ENCODE measurements at places on chromosomes 5 and 9.

DNA sequence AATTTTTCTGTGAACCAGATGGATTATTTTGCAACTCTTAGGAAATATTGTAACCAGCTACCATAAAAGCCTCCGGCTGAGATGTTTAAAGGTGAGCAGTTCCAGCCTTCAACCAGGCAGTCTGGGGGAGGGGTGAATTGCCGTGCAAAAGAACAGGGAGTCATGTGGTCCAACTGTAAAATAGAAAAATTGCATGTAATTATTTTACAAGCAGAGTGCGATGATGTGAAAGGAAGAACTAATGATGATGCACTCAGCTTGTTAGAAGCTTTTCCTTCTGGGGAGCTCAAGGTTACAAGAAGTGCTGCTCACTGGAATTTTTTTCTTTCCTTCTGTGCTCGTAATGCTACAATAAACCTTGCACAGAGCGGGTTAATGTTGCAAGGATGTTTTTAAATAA is 188.7 kb upstream of the ITGA1 start:
- no peak for DNase-seq

DNA sequence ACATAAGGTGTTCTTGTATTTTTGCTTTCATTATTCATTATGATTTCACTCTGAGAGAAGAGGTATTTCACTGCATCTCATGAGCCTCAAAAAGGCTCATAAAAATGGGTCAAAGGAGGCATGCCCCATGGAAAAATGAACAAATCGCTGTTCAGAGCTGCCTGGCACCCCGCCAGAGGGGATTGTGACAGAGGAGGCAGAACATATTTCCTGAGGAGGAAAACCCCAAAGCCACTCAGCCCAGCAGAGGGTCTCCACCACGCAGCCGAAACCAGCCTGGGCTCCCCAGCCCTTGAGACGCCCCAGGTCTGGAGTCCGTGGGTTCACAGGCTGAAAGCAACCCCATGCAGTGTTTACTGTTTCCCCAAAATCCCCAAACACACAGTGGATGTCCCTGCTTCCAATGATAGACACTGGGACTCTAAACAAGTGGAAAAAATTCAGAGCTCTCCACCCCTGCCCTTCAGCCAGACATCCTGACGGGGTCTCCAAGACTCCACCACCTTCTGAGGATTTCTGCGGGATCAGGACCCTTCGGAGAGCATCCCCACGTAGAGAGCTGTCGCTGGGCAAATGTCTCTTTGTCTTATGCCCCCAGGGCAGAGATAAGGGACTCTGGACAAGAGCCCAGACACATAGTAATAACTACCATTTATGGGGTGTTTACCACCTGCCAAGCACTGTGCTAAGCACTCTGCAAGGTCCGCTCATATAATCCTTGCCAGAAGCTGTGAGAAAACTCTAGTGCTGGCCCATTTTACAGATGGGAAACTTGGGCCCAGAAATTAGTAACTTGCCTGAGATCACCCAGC is 122.3 kb downstream of the PAX5 start:
- DNase-seq, result no peak

GRCh38 chr5:160484678-160485077 is 63.0 kb downstream of the PTTG1 start:
- no peak for DNase-seq

DNA sequence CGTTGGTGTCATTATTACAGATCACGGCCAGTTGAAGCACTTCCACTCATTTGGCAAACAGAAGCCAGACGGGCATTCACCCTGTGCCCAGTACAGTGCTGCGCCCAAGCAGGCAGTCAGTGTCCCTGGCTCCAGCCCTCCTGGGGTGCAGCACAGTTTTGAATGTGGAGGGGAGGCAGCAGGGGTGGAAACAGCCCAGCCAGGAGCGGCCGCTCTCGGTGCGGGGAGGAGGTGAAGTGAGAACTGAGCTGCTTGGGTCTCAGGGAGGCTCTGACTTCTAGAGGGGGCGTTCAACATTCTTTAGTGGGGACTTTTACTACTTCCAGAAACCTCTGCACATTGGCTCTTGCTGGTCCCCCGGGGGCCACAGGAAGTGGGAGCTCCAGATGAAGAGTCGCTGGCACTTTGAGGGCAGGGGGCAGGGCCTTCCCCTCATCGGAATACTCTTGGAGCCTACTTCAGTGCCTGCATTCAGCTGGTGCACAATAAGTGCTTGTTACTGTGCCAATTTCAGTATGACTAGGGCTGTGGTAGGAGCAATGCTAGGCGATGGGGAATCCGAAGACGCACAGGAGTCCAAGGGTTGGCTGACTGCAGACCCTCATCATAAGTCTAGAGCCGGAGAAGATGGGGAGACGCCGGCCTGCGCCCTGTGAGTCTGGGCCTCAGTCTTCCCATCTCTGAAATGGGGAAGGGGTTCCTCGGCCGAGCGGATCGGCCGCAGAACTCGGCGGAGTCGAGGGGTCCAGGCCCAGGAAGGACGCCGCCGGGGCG is 492 bp upstream of the NEK6 start:
- no peak for DNase-seq

GRCh38 chr5:146072595-146072994 is 32.8 kb downstream of the PLAC8L1 start:
- DNase-seq, result no peak

All from fibroblast of villous mesenchyme (primary cell).